ENCODE measurements at places on chromosomes 7 and 10. TPM values are rescaled to one million over a fixed set of nuclear protein-coding genes. Genes with fewer than 3 reads are reported as not detected.

LRIT1 gene
- not detected for total RNA-seq

DNA sequence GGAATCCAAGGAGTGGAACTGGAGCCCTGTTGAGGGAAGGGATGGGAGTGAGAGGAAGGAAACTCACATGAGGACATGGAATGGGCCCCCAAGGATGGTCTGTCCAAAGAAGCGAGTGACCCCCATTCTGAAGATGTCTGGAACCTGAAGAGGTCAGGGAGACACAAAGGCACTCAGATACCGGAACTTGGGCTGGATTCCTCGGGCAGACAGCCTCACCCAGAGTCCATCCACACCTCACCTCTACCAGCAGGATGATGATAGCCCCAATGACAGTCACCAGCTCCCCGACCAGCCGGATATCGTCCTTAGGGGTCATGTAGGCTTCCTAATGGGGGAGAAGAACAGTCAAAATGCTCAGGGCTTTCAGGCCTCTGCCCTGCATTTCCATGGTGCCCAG lies 10.7 kb downstream of the TRPV6 start:
- no peak for DNase-seq

GRCh38 chr7:6416516-6417145 lies 31.1 kb downstream of the DAGLB start:
- DNase-seq: no peak

GCC1 gene
- total RNA-seq: 9.5 TPM

CPA5 gene
- 1.5 TPM for total RNA-seq

DNA sequence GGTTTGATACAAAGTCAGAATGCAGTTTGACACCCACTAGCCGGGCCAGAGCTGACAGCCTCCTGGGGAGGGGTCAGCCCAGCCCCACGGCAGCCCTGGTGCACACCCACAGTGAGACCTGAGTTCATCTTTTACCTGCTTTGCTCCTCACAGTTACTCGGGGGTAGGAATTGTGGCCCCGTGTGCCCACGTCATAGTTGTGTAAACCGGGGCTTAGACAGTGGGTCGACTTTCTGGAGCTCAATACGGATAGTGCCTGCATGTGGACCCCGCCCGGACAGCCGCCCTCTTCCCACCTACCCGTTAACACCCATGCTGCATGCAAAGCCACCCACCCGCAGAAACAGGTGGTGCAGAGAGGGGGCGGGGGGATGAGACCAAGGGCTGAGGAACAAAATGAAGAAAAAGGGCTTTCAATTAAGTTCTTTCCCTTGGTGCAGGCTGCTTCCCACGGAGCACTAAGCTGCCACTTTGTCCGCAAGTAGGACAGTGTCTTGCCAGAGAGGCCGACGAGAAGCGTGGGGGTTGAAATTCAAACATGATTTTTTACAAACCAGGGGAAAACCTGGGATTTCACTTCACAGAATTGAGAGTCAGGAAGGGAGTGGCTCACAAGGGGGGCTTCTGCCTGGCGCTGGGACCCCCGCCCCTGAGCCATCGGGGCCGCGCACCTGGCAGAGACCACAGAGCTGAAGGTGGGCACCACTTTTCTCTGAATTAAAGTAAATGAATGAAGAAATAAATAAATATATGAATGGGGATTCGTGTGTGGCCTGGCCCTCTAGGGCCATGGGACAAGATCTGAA lies 24.6 kb upstream of the FOXL3 start:
- no peak for DNase-seq

GRCh38 chr7:108067844-108068243 lies 62.3 kb downstream of the LAMB4 start:
- no peak for DNase-seq

CLEC5A gene
- 3.8 TPM for total RNA-seq

BET1 gene
- total RNA-seq: 40.5 TPM

TAS2R5 gene
- total RNA-seq: 2.8 TPM

DNA sequence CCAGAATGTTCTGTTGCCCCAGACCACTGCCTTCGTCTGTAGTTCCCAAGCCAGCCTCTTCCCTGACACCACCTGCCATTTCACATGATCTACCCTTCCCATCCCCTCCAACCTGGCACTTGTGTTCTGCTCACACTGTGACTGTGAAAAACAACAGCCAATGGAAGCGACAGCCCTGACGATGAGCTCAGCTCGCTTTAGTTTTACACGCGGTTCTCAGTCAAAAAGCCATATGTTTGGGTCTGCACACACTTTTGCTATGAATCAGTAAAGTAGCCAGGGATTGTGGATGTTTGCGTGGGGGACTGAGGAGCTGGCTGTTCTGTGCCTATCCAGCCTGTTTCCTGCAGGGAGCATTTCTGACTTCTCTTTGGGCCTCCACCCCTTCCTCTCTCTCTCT lies 282.7 kb downstream of the WDR11 start:
- no peak for DNase-seq

DNA sequence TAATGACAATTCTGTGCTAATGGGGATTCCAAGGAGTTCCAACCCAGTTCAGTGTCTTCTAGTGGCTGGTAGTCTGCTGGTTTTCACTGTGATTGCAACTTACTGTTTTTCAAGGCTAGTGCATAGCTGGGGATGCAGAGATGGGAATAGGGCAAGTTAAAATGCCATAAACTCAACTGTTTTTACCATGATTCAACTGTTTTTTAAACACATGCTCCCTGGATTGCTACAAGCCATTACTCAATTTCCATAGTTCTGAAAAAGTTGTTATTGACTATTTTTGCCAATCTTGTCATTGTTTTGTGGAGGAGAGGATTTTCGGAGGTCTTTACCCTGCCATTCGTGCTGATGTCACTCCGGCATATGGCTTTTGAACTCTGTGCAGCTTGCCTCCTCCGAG lies 245.3 kb downstream of the SUGCT start:
- no peak for DNase-seq

GRCh38 chr10:48324580-48324979 lies 18.1 kb downstream of the MAPK8 start:
- no peak for DNase-seq

DNA sequence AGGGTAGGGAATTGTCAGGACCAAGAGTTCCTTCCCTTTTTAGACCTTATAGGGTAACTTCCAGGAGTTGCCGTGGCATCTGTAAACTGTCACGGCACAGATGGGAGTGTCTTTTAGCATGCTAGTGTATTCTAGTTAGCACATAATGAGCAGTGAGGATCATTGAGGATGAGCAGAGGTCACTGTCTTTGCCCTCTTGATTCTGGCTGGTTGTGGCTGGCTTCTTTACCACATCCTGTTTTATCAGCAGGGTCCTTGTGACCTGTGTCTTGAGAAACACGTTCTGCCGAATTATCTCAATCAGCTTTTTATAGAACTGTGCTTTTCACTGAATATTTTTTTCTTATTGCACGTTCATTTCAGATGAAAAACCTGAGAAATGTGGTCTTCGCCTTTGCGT lies 41.5 kb downstream of the MINPP1 start:
- no peak for DNase-seq

DNA sequence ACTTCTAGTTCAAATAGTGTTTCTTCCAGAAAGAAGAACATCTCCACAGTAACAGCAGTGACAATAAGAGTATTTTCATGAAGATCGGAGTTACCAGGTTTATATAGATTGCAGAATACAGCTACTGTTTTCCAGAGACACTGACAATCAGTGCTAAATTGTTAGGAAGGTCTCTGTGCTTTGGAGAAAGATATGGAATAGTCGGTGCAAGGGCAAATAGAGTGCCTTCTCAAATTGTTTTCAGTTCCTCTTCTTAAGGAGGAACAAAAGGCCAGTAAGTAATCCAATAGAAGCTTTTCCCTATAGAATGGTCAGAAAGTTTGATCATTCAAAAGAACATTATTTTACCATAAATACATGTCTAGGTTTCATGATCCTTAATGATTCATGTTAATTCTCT lies 2.6 kb upstream of the KIAA1217 start:
- no peak for DNase-seq

GRCh38 chr10:124495725-124496124 lies 34.1 kb downstream of the LHPP start:
- DNase-seq: no peak

DNA sequence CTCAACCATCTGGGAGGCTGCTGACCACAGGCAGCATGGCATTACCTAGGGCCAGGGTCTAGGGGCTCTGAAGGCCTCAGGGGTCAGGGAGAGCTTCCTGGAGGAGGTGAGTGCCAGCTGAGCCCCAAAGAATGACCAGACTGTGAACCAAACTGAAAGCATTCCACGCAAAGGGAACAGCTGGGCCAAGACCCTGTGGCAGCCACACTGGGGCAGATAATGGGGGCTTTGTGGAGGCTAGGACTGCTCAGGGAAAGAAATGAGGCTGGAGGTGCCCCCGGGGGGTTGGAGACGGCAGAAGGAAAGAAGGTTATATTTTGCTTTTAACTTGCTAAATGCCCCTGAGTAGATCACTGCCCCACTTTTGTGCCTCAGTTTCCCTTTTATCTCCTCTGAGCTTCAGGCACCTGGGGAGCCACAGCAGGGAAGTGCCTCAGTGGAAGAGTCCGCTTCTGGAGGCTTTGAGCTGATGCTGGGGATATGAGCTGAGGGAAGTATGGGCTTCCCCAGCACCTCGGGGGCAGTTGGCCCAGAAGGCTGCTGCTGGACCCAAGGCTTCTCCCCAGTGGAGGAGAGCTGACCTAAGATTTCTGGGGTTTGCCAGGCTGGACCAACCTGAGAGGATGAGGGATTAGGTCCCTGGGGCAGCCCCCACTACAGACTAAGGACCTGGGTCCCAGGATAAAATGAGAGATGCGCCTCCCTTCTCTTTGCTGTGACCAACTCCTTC lies 57.8 kb downstream of the ZMIZ1 start:
- DNase-seq: no peak

GRCh38 chr10:26983156-26983555 lies 117.1 kb downstream of the ANKRD26 start:
- no peak for DNase-seq

- DNase-seq: no peak
These were observed 119.4 kb upstream of the NRBF2 start for GRCh38 chr10:63013755-63014154.

Data from skin of body (tissue), 3 donors.